ENCODE measurements at places on chromosomes 3 and 15.

DNA sequence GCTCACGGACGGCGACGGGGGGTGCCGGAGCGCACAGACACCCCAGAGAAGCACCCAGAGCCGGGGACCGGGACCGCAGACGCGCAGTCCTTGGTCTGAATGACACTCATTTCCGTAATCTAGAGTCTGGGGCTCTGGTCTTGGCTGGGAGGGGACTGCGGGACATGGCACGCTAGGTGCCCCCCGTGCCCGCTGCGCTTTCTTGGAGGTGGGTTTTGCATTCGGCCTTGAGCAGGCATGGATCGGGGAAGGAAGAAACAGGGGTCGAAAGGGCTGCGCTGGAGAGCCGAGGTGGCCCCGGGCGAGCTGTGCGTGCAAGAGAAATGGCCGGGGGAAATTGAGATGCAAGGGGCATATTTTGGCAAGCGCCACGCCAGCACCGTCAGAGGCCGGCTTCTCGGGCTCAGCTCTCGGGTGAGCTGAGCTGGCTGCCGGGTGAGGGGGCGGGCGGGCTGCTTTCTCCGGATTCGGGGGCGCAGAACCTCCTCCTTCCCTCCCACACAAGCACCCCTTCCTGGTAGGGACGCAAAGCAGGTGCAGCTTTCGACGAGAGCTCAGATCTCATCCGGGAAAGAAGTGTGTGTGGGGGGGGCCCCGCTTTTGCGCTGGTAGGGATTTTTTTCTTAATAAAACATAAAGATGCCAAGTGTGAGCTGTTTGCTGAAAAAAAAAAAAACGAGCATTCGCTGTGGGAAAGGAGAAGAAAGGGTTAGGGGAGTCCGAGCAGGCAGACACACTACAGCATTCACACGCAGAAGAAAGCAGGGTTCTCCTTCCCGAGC lies 963 bp upstream of the NTRK3 start:
- no peak for DNase-seq

DNA sequence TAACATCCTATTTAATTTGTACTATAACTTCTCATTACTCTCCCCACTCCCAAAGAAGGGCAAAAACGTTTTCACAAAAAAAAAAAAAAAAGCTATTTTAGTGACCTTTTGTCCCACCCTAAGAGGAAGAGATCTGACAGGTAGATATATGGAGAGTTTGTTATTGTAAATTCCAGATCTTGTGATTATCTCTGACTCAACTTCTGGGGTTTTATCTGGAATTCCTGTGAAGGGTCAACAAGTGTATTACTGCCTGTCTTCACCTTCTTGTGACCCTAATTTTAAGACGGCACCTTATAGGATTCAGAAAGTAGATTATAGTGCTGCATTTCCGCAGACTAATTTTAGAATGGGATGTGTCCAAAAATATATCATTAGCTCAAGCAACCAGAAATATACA lies 205.9 kb upstream of the CDIN1 start:
- no peak for DNase-seq

GRCh38 chr3:182965861-182966366 lies 14.4 kb downstream of the DCUN1D1 start:
- no peak for DNase-seq

DNA sequence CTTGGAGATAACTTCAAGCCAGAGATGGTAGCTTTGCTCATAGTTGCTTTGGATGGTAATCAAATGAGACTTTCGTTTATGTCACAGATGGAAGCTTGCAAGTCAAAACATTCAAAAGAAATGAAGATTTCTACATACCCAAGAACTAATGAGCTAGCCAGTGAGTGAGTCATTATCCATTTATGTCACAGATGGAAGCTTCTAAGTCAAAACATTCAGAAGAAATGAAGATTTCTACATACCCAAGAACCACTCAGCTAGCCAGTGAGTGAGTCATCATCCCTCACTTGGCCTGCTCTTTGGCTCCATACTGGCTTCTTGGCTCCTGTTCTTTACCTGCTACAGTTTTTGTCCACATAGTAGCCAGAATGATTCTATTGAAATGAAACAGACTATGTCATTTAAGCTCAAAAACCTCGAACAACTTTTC lies 559.8 kb upstream of the CBLB start:
- no peak for DNase-seq

GRCh38 chr15:34942363-34942762 lies 27.2 kb downstream of the AQR start:
- DNase-seq, result no peak

All from NCI-H2171 treated with DMSO at 0.1 percent for 48 hours (cell line).